ENCODE measurements at places on chromosomes 16 and 17.

DNA sequence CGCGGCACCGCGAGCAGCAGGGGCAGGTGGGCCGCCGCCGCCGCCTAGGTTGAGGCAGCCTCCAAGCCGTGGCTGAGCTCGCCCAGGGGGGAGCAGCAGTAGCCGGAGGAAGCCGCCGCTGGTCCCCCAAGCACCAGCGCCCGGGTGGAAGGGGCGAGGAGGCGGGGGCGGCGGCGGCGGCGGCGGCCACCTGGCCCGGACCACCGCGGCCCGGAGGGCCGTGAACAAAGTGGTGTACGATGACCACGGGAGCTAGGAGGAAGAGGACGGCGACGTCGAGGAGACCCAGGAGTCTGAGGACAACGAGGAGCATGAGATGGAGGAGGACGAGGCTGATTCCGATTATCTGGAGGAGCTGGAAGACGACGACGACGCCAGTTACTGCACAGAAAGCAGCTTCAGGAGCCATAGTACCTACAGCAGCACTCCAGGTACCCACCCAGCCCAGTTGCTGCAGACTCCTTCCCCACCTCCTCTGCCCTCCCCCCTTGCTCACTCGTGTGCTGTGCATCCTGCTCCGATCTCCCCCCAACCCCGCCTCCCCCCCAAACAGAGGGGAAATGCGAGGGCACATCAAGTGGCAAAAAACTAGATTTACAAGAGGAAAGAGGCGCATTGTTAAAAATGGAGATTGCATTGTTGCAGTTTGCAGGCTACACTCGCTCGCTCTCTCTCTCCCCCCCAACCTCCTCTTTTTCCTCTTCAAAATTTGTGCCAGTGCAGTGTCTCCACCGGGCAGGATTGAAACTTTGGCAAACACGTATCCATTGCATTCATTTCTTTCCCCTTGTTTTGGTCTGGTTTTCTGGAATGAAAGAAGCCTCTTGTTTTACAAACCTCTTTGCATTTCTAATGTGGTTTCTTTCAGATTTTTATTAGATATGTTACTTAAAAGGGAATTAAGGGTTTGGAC is 41.8 kb upstream of the AMZ2 start:
- H3K4me3 ChIP-seq, result peak overlapping the region; percentile 85
- no peaks in the 10 kb centered on the region for H3K27me3 ChIP-seq
- DNase-seq, result no peak

GRCh38 chr17:44005527-44006271 is 1.3 kb downstream of the NAGS start:
- H3K27ac ChIP-seq, result peak overlapping the region; percentile 64
- H3K27me3 ChIP-seq, result no peaks in the 10 kb centered on the region
- peak overlapping the region; percentile 47 for H3K4me3 ChIP-seq
- H3K4me1 ChIP-seq, result peaks cover 14% of the 10 kb centered on the region
- H3K36me3 ChIP-seq, result peaks cover 22% of the 10 kb centered on the region

DNA sequence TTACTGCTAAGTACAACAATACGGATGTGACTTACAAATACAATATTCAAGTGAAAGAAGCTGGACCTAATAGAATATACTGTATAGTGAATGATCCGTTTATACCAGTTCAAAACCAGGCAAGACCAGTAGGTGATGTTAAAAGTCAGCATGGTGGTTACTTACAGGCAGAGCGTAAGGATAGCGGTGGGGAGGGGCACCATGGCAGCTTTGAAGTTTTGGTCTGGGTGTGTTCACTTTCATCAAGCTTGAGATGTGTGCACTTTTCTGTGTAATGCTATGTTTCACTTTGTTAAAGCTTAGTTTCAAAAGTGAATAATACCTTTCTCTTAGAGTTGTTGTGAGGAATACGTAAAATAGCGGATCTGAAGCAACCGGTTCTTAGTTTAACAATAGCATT is 16.5 kb upstream of the SLC35G3 start:
- no peaks in the 10 kb centered on the region for H3K36me3 ChIP-seq
- H3K27ac ChIP-seq, result no peak overlapping the region
- no peak overlapping the region for H3K4me3 ChIP-seq
- DNase-seq, result no peak
- H3K27me3 ChIP-seq, result no peaks in the 10 kb centered on the region

GRCh38 chr16:21710938-21711337 is 47.2 kb downstream of the OTOA start:
- H3K27me3 ChIP-seq, result no peaks in the 10 kb centered on the region
- DNase-seq, result no peak
- H3K4me3 ChIP-seq, result no peak overlapping the region
- no peak overlapping the region for H3K27ac ChIP-seq
- no peaks in the 10 kb centered on the region for H3K4me1 ChIP-seq

DNA sequence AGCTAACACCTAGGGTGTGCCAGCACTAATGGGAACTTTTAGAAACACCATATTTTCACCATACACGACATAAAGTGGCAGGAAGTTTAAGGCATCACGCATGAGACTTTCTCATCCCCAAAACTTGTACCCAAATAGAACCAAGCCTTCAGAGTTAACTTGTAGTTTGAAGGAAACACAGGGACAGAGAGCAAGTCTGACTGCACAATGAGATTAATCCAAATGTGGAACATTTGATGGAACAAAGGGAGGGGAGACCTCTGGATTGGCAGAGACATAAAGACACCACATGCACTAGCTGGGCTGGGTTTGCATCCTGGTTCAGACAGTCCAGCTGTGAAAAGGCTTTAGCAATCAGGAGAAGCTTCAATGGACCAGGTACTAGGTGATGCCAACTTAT is 24.1 kb downstream of the NPRL3 start:
- no peak for DNase-seq
- no peaks in the 10 kb centered on the region for H3K4me1 ChIP-seq
- H3K27ac ChIP-seq, result no peak overlapping the region

DNA sequence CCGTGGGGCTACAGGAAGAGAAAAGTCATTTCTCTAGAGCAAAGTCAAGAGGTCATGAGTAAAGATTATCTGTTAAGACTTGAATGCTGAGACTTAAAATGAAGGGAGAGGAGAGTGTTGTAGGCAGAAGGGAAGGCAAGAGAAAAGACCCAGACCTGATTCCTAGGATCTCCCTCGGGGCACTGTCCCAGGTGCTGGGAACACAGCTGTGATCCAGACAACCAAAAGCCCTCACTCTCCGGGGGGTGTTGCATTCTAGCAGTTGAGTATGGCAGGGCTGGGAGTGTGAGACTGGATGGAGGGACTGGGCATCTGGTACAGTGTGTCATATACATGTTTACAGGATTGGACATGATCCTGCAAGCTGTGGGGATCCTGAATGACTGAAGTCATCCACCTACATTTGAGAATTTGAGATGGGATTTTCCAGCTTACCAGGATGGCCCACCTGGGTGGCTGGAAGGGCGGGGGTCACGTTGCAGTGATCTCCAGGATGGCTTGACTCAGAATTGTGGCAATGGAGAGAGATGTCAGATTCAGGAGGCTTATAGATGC is 29.1 kb downstream of the ARSG start:
- no peak overlapping the region for H3K4me3 ChIP-seq
- no peaks in the 10 kb centered on the region for H3K4me1 ChIP-seq
- no peaks in the 10 kb centered on the region for H3K36me3 ChIP-seq
- H3K27me3 ChIP-seq, result peaks cover 2% of the 10 kb centered on the region
- H3K27ac ChIP-seq, result no peak overlapping the region

- no peak for DNase-seq
- no peaks in the 10 kb centered on the region for H3K27me3 ChIP-seq
- peaks cover 43% of the 10 kb centered on the region for H3K36me3 ChIP-seq
- peaks cover 8% of the 10 kb centered on the region for H3K4me1 ChIP-seq
- H3K4me3 ChIP-seq, result no peak overlapping the region
- H3K27ac ChIP-seq, result no peak overlapping the region
Measured at GRCh38 chr17:47829870-47830269, 1.5 kb downstream of the MRPL10 start.

DNA sequence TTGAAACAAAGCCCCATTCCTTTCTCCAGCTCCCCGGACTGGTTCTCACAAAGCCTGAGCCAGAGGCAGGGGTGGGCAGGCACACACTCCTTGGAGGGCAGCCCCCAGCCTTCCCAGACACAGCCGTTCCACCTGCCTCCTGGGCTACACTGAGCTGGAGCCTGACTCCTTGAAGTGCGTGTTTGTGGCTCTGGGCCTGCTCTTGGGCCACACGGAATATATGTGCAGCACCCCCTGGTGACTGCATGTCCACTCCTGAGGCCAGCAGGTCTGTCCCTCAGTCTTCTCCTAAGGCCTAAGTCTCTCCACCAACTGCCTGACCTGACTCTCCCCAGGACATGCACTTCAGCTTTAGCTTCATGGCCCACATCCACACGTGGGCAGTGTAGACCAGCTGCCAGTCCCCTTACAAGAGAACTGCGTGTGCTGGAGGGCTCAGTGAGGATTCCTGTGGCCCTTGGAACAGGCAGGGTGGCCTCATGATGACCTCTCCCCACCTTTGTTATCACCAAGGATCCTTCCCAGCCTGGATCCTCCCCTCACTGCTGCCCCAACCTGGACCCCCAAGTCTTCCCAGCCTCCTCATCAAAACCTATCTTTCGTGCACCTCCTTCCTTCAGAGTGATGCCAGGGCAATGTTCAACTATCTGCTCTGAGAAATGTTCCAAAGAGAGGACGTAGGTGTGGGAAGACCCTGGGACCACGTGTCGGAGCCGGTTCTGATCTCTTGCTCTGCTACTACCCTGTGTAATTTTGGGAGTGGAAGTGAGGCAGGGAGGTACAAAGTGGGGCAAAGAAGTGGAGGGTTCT is 12.4 kb upstream of the SLC6A2 start:
- no peak overlapping the region for H3K27ac ChIP-seq
- H3K36me3 ChIP-seq, result no peaks in the 10 kb centered on the region
- DNase-seq, result no peak
- no peak overlapping the region for H3K4me3 ChIP-seq
- H3K4me1 ChIP-seq, result no peaks in the 10 kb centered on the region

DNA sequence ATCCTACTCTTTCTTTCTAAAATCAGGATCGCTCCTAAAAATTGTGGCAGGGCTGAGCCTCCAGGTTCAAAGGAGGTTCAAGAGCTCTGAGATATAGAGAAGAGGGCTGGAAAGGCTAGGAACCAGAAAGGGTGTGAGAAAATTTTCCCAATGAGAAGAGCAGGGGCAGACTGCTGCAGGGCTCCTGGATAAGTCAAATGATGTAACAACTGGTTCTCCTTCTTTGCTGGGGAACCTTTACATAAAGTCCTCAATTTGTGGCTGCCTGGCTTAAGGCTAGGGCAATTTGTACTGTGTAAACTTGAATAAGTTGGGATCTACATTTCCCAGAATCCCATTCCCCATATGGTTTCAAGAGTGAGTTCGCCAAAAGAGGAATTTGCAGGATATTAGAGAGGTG is 16.3 kb upstream of the AKAP1 start:
- H3K36me3 ChIP-seq, result no peaks in the 10 kb centered on the region
- no peaks in the 10 kb centered on the region for H3K27me3 ChIP-seq
- no peak overlapping the region for H3K27ac ChIP-seq
- no peaks in the 10 kb centered on the region for H3K4me1 ChIP-seq
- no peak for DNase-seq
- no peak overlapping the region for H3K4me3 ChIP-seq

DNA sequence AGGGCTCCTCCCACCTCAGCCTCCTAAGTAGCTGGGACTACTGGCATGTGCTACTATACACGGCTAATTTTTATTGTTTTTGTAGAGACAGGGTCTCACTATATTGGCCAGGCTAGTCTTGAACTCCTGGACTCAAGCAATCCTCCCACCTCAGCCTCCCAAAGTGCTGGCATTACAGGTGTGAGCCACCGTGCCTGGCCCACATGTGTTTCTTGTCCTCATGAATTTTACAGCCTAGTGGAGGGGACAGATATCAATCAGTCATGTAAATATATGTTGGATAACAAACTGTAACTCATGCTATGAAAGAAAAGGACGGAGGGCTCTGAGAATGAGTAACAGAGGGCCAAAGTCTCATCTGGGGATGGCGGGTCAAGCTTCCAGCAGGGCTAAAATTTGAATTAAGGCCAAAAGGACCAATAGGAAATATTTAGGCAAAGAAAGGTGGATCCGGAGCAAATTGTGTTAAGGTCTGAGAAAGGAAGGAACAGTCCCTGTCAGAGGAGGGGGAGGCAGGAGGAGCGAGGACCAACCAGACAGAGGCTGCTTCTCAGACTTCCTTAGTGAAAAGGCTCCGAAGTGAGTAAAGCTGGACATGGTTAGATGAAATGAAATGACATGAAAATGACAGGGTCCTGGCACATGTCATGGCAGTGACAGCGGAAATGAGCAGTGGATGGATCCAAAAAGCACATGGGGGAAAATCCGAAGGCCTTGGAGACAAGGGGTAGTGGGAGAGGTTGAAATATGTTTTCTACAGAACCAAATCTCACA is 3.8 kb downstream of the PDZD9 start:
- no peak overlapping the region for H3K27ac ChIP-seq
- no peak for DNase-seq
- peaks cover 10% of the 10 kb centered on the region for H3K4me1 ChIP-seq
- no peaks in the 10 kb centered on the region for H3K36me3 ChIP-seq

DNA sequence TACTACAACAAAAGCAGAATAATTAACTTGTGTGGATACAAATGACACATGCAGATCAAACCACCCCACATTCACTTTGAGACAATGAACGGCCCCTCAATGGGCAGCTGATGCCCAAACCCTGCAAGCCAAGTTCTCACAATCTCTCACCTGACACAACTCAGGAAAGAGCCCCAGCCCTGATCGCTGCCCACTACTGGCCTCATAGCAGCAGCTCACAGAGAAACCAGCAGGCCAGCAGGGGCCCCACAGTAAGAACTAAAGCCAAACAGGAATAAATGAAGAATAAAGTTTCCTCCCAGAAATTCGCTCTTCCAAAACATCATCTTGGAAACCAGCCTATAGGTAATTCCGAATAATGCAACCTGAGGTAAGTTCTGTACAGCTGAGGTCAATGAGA is 7.7 kb downstream of the AKTIP start:
- H3K4me1 ChIP-seq, result no peaks in the 10 kb centered on the region
- no peak for DNase-seq
- peaks cover 66% of the 10 kb centered on the region for H3K36me3 ChIP-seq
- no peak overlapping the region for H3K4me3 ChIP-seq
